ENCODE measurements at places on chromosomes 16 and 17.

DNA sequence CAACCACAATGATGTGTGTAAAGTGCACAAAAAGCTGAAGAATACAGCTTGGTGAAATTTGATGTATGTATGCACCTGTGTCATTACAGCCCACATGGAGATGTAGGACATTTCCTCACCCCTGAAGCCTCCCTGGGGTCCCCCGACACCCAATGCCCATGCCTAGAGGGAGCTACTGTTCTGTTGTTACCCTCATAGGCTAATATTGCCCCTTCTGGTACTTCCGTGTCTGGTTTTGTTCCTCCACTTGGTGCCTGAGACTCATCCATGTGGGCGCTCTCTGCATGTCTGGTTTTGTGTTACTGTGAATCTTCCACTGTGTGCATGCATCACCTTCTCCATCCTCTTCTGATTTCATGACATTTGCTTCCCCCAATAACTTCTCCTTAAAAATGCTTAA is 18.6 kb downstream of the TNFRSF13B start:
- DNase-seq = no peak

GRCh38 chr17:76538941-76539570 is 788 bp upstream of the PRCD start:
- no peak for DNase-seq

- DNase-seq = no peak
These were observed 84.7 kb downstream of the PLCG2 start for GRCh38 chr16:81863630-81864352.

DNA sequence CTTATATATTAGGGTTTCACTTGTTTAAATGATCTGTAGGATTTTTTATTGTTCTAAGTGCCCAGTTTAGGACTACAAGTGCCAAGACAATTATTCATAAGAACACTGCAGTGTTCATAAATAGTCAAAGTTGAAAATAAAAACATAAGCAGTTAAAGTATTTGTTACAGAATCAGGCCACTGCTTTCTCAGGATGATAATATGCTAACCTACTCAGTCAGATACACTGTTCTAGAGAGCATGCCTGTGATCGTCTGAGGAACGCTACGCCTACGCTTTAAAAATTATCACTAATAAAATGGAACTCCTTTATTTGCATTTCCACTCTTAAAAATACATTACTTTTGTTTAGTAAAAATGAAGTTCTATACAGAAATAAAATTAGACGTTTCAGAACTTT is 37.4 kb upstream of the TRAP1 start:
- no peak for DNase-seq

DNA sequence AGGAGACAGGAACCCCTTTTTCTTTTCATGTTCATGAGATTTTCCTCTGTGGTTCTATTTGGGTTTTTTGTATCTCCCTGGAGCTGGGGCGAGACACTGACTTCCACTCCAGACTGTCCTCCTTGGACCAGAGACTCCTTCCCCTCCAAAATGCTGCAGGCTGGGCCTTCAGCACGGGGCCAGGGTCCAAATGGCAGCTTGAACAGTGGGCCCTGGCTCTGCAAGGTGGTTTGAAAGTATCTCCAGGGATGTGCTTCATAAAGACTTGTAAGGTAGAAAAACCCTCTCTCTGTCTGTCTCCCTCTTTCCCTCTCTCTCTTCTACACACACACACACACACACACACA is 236.1 kb downstream of the ZNF423 start:
- no peak for DNase-seq

DNA sequence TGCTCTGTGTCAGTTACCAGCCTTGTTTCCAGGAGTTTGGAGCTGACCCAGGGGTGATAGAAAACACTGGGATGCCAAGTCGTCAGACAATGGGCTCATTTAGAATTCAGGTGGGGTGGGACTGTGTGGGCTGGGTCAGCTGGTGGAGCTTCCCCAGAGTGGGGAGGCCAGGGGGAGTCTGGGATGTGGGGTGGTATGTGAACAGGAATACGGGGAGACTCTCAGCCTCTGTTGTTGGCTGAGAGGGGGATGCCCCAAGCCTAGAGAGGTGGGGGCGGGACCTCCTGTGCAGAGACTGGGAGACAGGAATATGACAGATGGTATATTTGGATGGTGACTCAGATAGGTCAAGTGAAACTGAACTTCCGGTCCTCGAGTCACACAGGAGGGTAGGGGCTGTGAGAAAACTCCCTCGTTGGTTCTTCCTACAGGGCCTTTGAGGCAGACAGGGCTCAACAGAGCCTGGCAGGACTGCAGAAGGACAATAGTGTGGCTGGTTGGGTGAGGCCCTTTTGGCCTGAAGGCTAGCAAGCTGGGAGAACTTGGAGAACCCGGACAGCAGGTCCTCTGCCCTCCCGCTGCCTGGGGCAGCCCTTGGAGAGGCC is 23.7 kb downstream of the CDH1 start:
- DNase-seq = no peak

DNA sequence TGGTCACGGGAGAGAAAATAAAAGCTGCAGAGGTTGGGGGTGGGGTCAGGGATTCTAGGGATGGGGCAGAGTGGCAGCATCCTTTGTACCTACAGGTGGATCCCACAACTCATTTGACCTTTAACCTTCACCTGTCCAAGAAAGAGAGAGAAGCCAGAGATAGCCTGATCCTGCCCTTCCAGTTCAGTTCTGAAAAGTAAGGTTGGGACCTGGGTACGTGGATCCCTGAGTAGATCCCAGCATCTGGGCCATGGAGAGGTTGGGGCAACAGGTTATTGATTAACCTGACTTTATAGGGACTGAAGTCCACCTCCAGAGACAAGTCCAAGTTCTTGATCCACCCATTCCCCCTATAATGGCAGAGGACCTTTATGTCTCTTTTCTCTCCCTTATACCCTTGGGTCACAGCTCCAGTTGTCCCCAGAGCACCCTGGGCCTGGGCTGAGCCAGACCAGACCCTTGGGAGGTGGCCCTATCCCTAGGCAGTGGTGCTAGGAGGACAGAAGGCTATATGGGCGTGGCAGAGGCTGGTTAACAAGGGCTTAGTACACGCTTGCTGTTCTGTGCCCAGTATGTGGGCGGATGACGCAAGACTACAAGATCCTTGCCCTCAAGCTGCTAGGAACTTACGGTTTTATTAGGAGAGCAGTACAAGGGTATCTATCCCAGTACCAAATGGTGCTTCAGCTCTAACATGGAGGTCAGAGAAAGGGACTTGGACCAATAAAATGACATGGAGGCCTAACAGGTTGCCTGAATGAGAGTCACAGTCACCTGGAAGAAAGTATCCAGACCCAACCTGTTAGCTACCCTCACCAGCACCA is 3.3 kb downstream of the CLDN7 start:
- no peak for DNase-seq

DNA sequence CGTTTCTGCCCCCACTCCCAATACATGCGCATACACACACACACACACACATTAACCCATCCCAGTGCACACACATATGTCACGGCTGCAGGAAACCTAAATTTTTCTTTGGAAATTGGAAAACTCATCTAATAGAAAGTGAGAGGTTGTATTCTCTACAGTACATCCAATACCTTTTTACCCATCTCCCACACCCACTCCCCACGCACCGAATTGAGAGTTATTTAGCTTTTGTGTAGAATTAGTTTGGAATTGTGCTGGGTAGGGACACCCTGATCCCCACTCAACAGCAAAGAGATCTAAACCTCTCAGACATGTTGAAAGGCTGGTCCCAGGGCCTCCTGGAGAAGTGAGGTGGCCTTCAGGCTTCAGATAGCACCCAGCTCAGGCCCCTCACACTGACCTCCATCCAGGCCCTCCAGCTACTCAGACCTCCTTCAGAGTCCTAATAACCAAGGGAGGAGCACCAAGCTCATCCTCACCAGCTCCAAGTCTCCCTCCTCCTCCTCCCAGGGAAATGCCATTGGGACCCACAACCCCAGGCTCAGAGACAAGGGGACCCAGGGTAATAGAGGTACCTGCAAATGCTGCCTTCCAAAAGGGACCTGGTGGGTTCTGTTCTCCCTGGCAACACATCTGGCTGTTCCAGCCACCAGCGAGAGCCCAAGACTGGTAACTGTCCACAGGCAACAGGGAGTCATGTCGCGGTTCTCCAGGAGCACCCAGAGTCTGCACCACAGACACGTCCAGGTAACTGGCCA is 955 bp downstream of the HOXB13 start:
- no peak for DNase-seq

GRCh38 chr17:44149750-44150329 is 8.1 kb downstream of the HROB start:
- no peak for DNase-seq

- no peak for DNase-seq
These were observed 473 bp upstream of the IGF2BP1 start for GRCh38 chr17:48996722-48997102.

GRCh38 chr16:11091021-11091785 is 146.8 kb downstream of the CLEC16A start:
- no peak for DNase-seq

- no peak for DNase-seq
These were observed 188.0 kb upstream of the TNRC6C start for GRCh38 chr17:77770331-77771105.

DNA sequence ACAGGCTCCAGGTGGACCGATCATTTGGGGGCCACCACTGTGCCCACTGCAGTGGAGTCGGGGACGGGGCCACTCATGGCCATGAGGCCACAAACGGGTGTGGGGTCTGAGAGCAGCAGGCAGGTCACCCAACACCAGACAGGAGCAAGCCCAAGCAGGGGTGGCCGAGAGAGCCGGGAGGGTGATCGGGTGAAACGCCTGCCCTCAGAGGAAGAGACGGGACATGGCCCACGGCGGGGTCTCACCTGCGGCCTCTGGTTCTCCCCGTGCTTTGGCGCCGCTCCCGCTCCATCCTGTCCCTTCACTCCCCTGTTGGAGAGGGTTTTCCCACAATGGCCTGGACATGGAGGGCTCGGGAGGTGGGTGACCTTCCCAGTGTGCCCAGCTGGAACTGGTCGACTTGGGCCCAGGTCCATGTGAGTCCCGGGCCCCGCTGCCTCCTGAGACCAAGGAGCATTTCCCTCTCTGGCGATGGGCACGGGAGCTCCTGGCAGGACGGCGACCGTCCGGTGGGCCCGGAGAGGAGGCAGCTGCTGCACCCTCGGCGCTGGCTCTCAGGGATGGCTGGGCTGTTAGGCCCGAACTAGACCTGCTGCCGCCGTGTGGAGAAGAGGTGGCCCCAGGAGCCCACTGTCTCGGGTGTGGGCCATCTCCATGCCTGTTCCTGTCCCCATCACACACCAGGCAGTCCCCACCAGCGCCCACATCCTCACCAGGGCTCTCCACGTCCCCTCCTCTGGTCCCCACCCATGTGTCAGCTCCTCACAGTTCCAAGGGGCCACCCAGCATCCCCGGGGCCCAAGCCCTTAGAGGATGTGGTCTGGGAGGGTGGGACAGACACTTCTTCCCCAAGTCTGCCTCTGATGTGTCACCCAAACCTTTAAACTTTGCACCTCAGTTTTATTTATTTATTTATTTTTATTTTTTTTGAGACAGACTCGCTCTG is 13.4 kb upstream of the BAHCC1 start:
- no peak for DNase-seq

DNA sequence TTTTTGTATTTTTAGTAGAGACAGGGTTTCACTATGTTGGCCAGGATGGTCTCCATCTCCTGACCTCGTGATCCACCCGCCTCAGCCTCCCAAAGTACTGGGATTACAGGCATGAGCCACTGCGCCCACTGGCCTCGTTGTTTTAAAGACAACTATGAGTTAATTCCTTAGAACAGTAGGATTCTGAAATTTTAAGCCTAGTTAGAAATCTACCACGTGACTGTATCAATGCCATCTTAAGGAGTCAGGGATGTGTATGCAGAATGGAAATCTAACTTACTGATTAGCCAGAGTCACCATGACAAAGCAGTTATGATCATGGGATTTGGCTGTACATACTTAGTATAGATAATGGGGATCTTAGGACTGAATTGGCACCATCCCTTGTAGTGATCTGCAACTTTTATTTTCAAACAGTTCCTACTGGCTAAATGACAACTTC is 2.8 kb downstream of the CEP20 start:
- DNase-seq = no peak

GRCh38 chr17:8120520-8121406 is 2.4 kb upstream of the ALOXE3 start:
- peak; percentile 49 for DNase-seq

DNA sequence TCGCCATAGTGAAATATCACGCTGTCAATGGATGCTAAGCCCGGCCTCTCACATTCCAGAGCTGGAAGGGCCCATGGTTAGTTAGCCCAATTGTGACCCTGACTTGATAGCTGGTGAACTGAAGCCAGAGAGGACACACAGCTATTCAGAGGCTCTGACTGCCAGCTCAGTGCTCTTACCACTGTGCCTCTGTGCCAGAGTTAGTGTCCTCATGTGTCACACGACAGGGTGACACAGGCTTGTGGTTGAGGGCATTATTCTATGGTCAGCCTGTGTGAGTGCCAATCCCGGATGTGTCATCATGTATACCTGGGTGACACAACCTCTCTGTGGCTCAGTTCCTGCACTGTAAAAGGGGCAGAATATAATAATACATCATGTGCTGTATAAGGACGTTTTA is 2.5 kb upstream of the MT1X start:
- no peak for DNase-seq

DNA sequence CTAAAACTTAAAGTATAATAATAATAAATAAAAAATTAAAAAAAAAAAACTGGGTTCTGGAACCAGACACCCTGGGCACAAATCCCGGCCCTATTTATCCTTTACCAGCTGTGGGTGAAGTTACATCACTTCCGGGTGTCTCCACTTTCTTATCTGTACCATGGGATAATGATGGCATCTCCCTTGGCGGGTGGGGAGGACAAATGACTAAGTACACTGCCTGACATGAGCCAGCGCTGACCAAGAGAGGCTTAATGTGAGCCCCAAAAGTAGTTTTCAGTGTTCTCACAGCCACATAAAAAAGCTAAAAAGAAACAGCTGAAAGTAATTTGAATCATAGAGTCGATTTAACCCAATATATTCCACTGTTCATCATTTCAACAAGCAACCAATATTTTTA is 424.9 kb downstream of the SOX9 start:
- no peak for DNase-seq

DNA sequence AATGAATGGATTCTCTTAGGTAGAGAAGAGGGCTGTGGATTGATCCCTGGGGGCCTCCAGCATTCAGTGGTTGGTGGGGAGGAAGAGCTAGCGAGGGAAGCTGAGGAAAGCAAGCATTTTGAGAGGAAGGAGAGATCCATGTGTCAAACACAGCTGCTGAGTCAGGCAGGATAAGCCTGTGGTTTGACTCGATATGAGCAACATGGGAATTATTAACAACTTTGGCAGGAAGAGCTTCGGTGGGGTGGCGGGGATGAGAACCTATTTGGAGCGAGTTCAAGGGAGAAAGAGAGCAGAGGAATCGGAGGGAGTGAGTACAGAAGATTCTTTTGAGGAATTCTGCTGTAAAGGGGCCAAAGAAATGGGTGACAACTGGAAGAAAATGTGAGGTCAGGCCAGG is 59.5 kb upstream of the CDC42EP4 start:
- DNase-seq = no peak

All from T-helper 17 cell (primary cell).